ENCODE measurements at places on chromosomes 3 and 15.

GRCh38 chr3:32840086-32840841, 22.5 kb downstream of the TRIM71 start:
- DNase-seq: no peak

DNA sequence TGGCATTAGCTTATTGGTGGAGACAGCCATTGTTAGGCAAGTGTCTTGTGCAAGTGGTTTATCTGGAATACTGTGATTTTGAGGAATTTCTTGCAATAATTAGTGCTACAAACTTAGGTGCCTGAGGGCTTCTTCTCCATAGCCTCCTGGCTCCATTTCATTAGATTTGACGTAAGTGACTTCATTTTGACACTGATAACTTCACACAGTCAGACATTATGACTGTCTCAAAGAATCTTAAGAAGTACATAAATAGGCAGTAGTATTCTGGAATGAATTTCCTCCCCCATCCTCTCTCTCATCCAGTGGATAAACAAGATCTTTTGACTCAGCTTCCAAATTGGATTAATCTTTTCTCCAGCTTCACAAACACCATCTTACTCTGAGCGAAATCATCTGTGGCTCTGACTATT, 19.0 kb downstream of the ARL14 start:
- DNase-seq: no peak

DNA sequence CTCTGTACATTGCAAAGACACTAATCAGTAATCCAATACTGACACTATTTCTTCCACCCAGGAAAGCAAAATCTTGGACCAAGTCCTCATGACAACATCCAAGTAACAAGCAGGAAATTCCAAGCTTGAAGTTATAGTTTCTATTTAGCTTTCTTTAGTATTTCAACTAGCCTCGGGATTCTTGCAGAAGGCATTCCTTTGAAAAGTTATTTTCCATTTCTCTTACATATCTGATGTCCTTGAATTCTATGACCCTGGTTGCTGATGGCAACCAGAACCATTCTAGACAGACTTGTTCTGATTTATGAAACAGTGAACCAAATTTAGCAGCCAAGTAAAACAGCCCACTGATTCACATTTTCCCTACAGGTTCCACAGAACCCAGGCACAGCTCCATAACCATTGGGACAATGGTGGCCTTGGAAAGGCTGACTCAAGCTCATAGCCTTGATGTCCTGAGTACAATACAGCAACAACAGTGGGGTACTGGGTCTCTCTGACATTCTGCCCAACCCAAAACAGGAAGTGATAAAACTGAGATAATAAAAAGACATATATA, 26.5 kb downstream of the P3H2 start:
- no peak for DNase-seq

- no peak for DNase-seq
These were observed 17.0 kb downstream of the SLC35G2 start for GRCh38 chr3:136835813-136836510.

GRCh38 chr3:178510496-178510895, 25.7 kb upstream of the KCNMB2 start:
- no peak for DNase-seq

GRCh38 chr3:170751083-170751898, 118.7 kb downstream of the RPL22L1 start:
- no peak for DNase-seq

DNA sequence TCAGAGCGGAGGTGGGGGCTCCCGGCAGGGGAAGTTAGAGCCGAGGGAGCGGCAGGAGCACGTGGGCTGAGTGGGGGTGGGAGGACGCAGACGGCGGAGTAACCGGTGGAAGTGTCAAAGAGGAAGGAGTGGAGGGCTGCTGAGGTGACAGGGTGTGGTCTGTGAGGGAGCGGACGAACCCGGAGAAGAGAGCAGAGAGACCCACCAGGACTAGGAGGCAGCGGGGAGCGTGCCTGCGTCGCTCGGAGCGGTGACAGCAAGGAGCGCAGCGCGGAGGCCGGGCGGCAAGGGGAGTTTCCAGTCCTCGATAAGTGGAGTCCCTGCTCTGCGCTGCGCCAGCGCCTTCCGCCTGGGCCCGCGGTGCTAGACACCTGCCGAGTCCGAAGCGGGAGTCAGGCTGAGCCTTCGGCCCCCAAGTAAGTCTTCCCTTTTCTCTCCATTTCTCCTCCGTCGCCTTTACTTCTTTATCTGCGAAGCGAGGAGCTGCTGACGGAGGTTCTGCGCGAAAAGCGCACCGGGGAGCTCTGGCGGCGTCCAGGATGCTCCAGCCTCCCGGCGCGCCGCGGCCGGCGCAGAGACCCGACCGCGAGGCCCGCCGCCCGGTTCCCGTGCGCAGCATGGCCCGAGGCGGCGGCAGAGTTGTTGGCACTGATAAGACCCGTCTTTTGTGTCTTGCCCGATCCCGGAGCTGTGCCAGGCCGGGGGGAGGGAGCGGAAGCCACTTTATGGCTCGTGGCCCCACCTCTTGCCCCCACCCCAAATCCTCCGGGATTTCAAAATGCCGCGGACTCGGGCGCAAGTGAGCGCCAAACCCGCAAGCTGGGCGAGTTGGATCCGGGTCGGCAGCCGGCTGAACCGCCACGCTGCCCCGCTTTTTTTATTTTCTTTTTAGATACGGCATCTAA, 533.0 kb upstream of the SEMA6D start:
- peak; percentile 10 for DNase-seq

All from stimulated activated CD4-positive, alpha-beta T cell treated with anti-CD3 and anti-CD28 coated beads, Interleukin-4, amount 100 ng/mL, for 1 hour (primary cell).